ENCODE measurements at places on chromosomes 6 and 20.

DNA sequence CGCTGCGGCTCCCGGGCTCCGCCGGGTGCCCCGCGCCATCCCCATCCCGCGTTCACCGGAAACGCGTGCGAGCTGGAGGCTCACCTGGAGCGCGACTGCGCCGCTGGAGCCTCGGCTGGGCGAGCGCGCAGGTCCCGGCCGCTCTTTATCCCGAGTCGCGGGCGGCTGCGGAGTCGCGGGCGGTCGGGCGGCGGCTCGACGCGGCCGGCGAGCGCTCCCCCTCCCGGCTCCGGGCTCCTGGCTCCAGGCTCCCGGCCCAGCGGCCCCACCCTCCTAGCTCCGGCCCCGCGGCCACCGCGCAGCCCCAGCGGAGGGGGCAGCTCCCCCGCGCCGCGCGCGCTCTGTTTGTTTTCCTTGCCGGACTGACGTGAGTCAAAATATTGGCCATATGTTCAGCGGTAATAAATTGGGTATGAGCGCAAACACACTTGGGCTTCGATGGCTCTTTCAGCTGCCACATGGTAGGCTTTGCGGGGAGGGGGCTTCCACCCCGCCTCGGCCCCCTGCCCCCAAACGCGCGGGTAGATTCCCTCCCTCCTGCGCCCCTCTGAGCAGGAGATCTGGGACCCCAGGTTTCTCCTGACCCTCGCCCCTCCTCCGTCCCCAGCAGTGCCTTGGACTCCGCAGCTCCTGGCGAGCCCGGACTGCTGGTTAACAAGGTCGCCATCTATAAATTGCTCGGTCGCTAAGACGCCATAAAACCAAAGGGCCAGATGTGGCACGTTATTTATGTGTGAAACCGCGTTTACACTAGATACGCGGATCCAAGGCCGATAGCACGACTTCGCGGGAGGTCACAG is 8.8 kb upstream of the NKX2-2 start:
- peaks cover 10% of the 10 kb centered on the region for H3K4me1 ChIP-seq
- no peak for DNase-seq
- no peak overlapping the region for H3K27ac ChIP-seq
- peaks cover 84% of the 10 kb centered on the region for H3K27me3 ChIP-seq

- no peak overlapping the region for H3K4me3 ChIP-seq
- no peaks in the 10 kb centered on the region for H3K27me3 ChIP-seq
- no peak overlapping the region for H3K27ac ChIP-seq
- H3K4me1 ChIP-seq: no peaks in the 10 kb centered on the region
- no peaks in the 10 kb centered on the region for H3K36me3 ChIP-seq
Observed at GRCh38 chr20:42340368-42340767, 722.2 kb upstream of the CHD6 start.

- H3K4me1 ChIP-seq: peaks cover 71% of the 10 kb centered on the region
- H3K27ac ChIP-seq: peak overlapping the region; percentile 72
- H3K27me3 ChIP-seq: no peaks in the 10 kb centered on the region
- peak overlapping the region; percentile 15 for H3K4me3 ChIP-seq
Observed at GRCh38 chr20:33840160-33840559, 29.0 kb downstream of the CHMP4B start.

- no peak overlapping the region for H3K4me3 ChIP-seq
- no peak for DNase-seq
- H3K4me1 ChIP-seq: no peaks in the 10 kb centered on the region
Observed at GRCh38 chr6:138257638-138258040, 39.3 kb upstream of the PBOV1 start.

- no peaks in the 10 kb centered on the region for H3K36me3 ChIP-seq
- peaks cover 56% of the 10 kb centered on the region for H3K27me3 ChIP-seq
- no peak for DNase-seq
- H3K4me3 ChIP-seq: no peak overlapping the region
- H3K27ac ChIP-seq: no peak overlapping the region
Observed at GRCh38 chr20:54661880-54662465, 186.6 kb downstream of the DOK5 start.

DNA sequence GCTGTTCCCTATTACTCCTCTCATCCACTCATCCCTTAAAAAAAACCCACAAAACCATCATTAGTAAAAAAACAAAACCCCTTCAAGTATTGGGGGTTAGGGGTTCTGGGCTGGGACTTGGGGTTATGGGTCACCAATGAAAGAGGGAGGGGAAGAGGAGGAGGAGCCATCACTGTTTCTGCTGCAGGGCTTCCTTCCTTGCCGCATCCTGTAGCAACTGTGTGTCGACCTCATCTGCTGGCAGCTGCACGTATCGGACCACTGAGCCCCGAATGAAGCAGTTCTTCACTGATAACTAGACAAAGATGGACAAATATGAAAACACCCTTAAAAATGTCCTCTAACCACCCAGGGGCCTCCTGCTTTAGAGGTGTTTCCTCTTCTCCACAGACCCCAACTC is 2.0 kb upstream of the VARS1 start:
- peak overlapping the region; percentile 65 for H3K27ac ChIP-seq
- H3K4me1 ChIP-seq: peaks cover 26% of the 10 kb centered on the region

GRCh38 chr20:61173961-61174725 is 77.9 kb upstream of the CDH4 start:
- no peaks in the 10 kb centered on the region for H3K4me1 ChIP-seq
- no peaks in the 10 kb centered on the region for H3K36me3 ChIP-seq
- H3K27ac ChIP-seq: no peak overlapping the region

DNA sequence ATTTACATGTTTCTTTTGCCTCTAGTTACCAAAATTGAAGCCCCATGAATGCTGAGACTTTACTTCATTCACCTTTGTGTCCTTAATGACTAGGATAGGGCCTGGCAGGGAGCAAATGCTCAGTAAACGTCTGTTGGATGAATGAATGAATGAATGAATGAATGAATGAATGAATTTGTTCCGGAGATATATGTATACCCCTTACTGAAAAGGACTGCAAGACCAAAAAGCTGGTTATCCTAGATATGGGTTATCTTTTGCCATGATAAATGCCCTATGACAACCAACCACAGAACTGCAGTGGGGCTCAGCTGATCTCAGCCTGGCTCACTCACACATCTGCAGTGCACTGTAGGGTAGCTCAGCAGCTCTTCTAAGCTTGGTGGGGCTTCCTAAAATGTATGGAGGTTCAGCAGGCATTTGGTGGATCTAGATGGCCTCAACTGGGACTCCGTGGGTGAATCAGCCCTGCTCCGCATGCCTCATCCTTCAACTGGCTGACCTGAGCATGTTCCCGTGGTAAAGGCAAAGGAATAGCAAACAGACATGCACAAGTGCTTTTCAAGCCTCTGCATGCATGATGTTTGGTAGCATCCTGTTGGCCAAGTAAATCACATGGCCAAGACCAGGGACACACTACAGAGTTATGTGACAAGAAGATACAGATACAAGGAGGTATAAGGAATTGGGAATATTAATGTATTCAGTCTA is 378.7 kb upstream of the SOX4 start:
- no peaks in the 10 kb centered on the region for H3K4me1 ChIP-seq
- no peak for DNase-seq
- no peaks in the 10 kb centered on the region for H3K27me3 ChIP-seq
- H3K27ac ChIP-seq: no peak overlapping the region
- H3K4me3 ChIP-seq: no peak overlapping the region

DNA sequence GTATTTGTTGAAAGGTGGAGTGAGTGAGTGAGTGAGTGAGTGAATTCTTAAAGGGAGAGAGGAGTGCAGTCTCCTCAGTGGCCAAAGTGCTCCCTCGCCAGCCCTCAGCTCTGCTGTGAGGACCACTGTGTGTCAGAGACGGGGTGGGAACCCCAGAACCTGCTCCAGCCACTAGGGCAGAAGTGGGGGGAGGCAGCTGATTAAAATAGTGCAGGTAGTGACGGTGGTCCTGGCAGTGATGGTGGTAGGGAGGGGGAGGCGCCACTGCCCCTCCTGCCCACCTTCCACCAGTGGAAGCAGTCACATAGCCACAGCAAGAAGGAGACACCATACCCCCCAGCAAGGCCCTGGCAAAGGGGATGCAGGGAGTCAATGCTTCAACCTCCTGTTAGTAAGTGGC is 133.5 kb downstream of the PHACTR3 start:
- H3K4me3 ChIP-seq: no peak overlapping the region
- H3K36me3 ChIP-seq: no peaks in the 10 kb centered on the region
- H3K27ac ChIP-seq: no peak overlapping the region
- peaks cover 11% of the 10 kb centered on the region for H3K27me3 ChIP-seq
- no peaks in the 10 kb centered on the region for H3K4me1 ChIP-seq
- no peak for DNase-seq

- H3K4me1 ChIP-seq: no peaks in the 10 kb centered on the region
- H3K27ac ChIP-seq: no peak overlapping the region
- no peak for DNase-seq
- peaks cover 23% of the 10 kb centered on the region for H3K27me3 ChIP-seq
Observed at GRCh38 chr6:44062105-44062770, 65.0 kb downstream of the MRPL14 start.

GRCh38 chr6:4088704-4089103 is 9.8 kb upstream of the FAM217A start:
- no peaks in the 10 kb centered on the region for H3K4me1 ChIP-seq
- no peak for DNase-seq
- peaks cover 13% of the 10 kb centered on the region for H3K27me3 ChIP-seq
- no peaks in the 10 kb centered on the region for H3K36me3 ChIP-seq
- no peak overlapping the region for H3K27ac ChIP-seq

- H3K4me3 ChIP-seq: no peak overlapping the region
- no peak for DNase-seq
- peaks cover 10% of the 10 kb centered on the region for H3K27me3 ChIP-seq
- H3K36me3 ChIP-seq: peaks cover 3% of the 10 kb centered on the region
- H3K4me1 ChIP-seq: peaks cover 9% of the 10 kb centered on the region
Observed at GRCh38 chr6:150298030-150298380, 70.8 kb upstream of the IYD start.

- no peaks in the 10 kb centered on the region for H3K36me3 ChIP-seq
- no peak overlapping the region for H3K27ac ChIP-seq
- DNase-seq: no peak
- no peaks in the 10 kb centered on the region for H3K27me3 ChIP-seq
- H3K4me3 ChIP-seq: no peak overlapping the region
Observed at GRCh38 chr6:34926655-34927054, 37.6 kb downstream of the ANKS1A start.

DNA sequence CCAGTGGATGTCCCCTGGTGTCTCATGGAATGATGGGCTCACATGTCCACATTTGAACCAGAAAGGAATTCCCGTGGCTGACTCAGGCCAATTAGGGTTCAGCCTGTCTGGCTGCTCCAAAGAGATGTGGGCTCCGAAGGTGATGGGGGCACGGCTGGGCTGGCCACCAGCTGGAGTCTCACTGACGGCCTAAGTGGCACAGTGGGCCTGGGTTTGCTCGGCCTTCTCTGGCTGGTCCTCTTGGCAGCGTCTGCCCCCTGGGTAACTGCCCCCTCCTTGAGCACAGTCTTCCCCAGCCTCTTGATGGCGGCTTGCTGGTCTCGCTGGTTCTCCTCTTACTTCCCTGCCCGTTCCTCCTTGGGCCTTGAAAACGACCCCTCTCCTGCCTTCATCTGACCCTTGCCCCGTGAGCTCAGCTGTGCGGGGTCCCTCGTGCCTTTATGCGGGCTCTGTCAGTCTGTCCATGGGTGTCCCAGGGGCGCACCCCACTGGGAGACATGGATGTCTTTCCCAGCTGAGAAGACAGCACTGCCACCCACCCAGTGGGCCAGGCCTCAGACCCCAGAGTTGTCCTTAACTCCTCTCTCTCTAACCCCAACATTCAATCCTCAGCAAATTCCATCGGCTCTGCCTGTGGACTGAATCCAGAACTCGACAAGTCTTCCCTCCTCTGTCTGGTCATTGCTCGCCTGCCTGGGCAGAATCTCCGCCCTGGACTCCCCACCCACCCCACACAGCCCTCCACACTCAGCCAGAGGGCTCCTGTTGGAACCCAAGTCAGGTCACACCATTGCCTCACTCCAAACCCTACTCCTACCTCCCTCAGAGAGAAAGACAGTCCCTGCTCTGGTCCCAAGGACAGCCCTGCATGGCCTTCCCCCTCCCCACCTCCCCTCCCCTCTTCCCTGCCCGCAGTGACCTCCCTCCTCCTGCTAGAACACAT is 78.7 kb downstream of the CEBPB start:
- no peaks in the 10 kb centered on the region for H3K36me3 ChIP-seq
- peak overlapping the region; percentile 81 for H3K27ac ChIP-seq
- H3K27me3 ChIP-seq: peaks cover 36% of the 10 kb centered on the region
- peaks cover 3% of the 10 kb centered on the region for H3K4me1 ChIP-seq
- no peak for DNase-seq

GRCh38 chr6:1004885-1005630 is 306.8 kb upstream of the FOXQ1 start:
- H3K4me3 ChIP-seq: no peak overlapping the region
- H3K27ac ChIP-seq: no peak overlapping the region
- H3K27me3 ChIP-seq: peaks cover 15% of the 10 kb centered on the region
- H3K4me1 ChIP-seq: no peaks in the 10 kb centered on the region

DNA sequence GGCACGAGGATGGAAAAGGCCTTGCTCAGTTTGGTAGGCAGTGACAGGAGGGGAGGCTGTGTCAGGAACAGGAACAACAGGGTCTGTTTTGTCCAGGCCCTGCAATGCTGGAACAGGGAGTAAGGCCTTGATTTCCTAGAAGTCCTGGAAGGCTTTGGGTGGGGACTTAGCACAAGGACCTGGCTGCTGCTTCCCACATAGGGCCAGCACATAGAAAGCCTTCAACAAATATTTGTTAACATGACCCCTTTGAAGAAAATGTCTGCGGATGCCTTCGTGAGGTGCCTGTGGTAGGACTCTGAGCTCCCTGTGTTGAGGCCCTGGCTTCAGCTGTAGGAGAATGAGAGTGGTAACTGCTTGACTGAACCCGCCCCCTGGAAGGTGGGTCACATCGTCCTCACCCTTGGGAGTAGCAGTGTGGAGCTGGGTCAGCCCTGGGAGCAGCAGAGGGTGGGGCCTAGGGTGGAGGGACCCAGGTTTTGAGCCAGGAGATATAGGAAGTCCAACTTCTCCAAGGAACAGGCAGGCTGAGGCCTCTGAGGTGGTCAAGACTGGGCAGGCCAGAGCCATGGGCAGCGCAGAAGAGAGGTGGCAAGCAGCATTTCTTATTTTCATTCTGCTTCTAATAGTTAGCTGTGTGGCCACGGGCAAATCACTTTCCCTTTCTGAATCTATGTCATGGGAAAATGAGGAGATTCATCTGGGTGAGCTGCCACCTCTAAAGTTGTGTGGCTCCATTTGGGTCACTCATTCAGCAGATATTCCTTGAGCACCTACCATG is 50.0 kb downstream of the CNBD2 start:
- no peaks in the 10 kb centered on the region for H3K4me1 ChIP-seq
- no peak for DNase-seq
- no peaks in the 10 kb centered on the region for H3K36me3 ChIP-seq
